COLO829 (cell line): ENCODE measurements at places on chromosomes 11 and 22.

GRCh38 chr22:42939451-42939881 lies 75.5 kb downstream of the PACSIN2 start:
- no peak for DNase-seq

GRCh38 chr22:27295040-27295439 lies 506.5 kb downstream of the MN1 start:
- no peak for DNase-seq

GRCh38 chr22:48757985-48758561 lies 1069.6 kb downstream of the BRD1 start:
- no peak for DNase-seq

- no peak for DNase-seq
Measured at GRCh38 chr22:20130319-20130718, 1.3 kb upstream of the ZDHHC8 start.

- DNase-seq: no peak
Measured at GRCh38 chr11:119346605-119347004, at the start of gene MFRP. Gene MFRP, minus strand, starts transcription at chr11:119346705. Its CDS starts 192 bp downstream, at chr11:119346513.

GRCh38 chr11:134393638-134394037 lies 18.4 kb downstream of the B3GAT1 start:
- no peak for DNase-seq

GRCh38 chr22:30198152-30198825 lies 48.3 kb downstream of the LIF start:
- DNase-seq: no peak

DNA sequence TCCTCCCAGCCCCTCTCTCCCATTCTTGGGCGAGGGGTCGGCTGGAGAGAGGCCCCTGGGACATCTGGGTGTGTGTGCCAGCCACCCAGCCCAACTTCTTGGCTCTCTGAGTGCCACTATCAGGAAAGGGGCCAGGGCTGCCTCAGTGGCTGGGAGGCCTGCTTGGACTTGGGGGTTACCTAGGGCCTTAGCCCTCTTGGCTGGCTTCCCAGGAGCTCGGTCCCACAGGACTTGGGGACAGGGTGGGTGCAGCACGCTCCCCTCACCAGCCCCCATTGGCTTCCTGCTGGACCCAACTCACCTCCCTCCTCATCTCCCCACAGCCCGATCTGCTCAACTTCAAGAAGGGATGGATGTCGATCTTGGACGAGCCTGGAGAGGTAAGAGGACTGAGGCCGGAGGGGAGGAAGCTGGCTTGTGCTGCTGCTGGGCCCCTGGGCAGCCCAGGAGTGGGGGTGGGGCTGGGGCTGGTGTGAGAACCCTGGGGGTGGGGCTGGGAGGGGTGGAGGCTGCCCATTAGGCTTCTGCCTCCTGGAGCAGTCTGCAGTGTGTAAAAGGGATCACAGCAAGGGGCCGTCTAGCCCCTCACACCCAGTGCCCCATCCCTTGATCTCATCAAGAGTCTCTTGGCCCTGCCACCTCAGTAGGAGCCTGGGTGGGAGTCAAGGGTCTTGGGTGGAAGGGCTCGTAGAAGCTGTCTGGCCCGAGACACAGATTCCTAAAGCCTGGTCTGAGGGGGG lies 54.8 kb downstream of the TRIOBP start:
- no peak for DNase-seq

DNA sequence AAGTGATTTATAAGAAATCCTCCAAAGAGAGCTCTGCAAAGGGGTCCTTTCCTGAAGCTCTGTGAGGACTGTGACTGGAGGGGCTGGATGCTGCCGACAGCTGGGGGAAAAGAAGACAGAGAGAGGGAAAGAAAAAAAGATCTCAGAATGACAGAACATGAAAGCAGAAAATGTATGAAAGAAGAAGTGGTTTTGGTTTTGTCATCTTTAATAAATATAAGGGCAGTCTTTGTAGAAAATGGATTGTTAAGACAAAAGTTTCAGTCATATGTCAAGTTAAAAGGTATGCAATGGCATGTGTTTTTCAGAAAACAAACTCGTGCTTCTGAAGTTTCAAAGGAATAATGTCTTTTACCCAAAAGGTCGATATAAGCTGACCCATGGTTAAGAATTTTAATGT lies 105.5 kb downstream of the CCDC83 start:
- no peak for DNase-seq

DNA sequence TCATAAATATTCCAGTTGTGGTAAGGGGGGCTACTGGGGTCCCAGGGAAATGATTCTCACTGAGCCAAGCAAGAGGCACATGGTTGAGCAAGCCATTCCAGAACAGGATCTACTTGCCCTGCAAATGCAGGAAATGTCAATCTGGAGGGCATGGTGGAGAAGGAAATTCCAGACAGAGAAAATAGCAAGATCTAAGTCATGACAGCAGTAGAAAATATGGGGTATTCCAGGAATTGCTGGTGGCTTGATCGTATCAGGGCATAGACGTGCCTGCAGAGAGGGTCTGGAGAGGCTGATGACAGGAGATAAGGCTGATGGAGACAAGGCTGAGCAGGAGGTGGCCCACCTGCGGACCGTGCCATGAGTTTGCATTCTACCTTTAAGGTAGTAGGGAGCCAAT lies 566.3 kb upstream of the CADM1 start:
- DNase-seq: no peak

DNA sequence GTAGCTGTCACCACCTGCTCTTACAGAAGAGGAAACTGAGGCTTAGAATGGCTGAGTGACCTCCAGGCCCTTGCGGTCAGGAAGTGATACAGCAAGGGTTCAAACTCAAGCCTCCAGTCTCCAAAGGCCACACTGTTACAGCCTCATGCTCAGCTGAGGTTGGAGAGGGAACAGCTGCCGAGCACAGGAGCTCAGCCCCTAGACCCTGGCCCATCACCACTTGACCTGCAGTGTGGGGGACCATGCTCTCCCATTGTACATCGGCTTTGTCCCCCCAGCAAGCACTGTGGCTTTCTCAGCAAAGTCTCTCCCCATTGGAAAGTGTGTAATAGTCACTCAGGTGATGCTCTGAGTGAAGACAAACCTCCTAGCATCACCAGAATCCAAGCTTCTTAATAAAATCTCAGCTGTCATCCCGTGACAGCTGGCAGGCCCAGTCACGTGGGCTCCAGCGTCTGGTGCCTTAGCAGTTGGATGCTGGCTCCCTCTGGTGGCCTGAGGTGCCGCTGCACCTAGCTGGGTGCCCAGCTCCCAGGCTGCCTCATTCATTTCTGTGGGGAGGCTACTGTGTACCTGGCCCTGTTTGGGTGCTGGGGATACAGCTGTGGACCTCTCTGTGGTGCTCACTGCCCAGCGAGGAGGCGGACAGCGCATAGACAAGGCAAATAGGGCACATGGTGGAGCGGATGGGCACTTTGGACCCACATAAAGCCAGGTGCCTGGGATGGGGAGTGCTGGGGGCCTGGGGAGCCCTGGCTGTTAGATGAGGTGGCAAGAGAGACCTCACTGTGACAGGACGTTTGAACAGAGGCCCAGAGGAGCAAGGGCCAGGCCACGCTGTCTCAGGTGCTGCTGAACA lies 19.1 kb upstream of the MYRF start:
- peak; percentile 95 for DNase-seq

GRCh38 chr22:41998361-41999261 lies at the start of gene WBP2NL:
Gene WBP2NL, plus strand, starts transcription at chr22:41998788. Its CDS starts 31 bp downstream, at chr22:41998819.
- DNase-seq: peak; percentile 93

DNA sequence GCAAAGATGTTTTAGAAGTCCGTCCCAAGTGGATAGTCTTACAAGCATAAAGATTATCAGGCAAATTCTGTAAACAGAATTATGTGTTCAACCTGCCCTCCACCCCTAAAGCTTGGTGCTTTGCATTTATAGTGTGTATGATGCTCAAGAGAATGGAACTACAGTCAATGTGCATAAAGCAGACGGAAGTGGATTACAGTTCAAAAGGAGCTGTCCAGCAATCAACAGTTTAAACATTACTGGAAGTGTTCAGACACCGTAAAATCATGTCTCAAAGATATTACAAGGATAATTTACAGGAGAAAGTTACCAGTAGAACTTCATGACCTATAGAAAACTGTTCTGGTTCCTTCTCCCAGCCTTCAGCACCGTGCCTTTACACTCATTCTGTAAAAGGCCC lies 1.0 kb downstream of the RIC3 start:
- no peak for DNase-seq

DNA sequence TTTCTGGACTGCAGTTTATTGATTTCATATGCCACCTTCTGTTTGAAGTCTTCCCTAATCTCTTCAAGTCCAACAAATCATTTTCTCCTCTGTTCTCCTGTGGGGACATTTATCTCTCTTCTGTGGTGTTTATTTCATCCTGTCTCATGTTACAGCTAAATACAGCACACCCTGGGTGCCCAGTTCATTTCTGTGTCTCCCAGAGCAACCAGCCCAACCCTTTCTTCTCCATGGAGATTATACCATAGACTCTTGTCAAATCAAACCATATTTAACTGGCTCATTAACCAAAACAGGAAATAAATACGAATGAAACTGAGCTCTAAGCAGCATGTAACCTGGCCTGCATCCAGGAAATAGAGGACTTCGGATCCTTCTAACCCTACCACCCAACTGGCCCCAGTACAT lies at the start of gene MS4A8:
Gene MS4A8 (plus strand): TSS at position 329 of the 408 bp plus-strand sequence. CDS start 1,249 bp downstream, outside the sequence.
- no peak for DNase-seq

GRCh38 chr11:121636081-121636799 lies 183.5 kb upstream of the SORL1-AS1 start:
- DNase-seq: no peak

- DNase-seq: no peak
Measured at GRCh38 chr22:22093743-22094142, 111.2 kb upstream of the TOP3B start.
